NCI-H1694 treated with DMSO at 0.1 percent for 48 hours (cell line): ENCODE measurements at places on chromosomes 2 and 18.

DNA sequence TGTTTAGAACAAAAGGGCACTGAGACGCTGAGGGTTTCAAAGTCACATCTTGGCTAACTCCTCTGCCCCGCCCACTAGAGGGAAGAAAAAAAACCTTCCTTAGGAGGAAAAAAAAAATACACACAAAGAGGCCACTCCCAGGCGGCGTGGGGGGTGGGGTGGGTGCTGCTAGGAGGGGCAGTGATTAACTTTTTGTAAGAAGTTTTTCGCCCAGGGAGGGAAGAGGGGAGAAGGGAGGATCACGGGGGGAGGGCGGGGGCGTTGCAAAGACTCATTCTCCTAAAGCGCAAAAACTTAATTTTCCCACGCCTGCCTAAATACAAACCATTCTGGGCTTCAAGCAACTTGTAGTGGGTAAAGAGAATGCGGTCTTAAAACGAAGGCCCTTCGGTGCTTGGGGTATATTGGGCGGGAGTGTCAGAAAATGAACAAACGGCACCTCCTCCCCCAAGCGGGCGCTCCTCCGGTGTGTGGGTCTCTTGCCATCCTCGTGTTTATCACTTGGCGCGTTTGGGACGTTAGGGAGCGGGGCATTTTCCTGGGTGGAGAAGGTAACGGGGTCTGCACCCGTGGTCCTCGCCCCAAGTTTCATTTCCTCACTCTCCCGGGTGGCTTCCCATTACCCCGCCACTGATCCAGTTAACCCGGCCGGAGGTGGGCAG, 1.7 kb downstream of the CXCR4 start:
- no peak for DNase-seq

DNA sequence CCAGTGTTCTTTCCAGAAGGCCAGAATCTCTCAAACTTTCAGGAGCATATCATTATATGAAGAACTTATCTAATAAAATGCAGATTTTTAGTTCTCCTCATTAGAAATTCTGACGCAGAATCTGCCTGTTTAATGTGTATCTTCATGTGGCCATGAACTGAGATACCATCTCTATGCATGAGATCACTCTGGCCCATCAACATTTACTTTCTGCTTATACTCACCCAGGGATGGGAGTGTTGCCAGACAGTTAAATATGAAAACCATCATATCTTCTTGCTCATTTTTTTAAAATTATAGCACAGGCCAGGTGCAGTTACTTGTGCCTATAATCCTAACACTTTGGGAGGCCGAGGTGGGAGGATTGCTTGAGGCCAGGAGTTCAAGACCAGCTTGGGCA, 60.4 kb downstream of the MAPK4 start:
- DNase-seq = no peak

- no peak for DNase-seq
These were observed 433.7 kb downstream of the MBD2 start for GRCh38 chr18:53790786-53791185.

DNA sequence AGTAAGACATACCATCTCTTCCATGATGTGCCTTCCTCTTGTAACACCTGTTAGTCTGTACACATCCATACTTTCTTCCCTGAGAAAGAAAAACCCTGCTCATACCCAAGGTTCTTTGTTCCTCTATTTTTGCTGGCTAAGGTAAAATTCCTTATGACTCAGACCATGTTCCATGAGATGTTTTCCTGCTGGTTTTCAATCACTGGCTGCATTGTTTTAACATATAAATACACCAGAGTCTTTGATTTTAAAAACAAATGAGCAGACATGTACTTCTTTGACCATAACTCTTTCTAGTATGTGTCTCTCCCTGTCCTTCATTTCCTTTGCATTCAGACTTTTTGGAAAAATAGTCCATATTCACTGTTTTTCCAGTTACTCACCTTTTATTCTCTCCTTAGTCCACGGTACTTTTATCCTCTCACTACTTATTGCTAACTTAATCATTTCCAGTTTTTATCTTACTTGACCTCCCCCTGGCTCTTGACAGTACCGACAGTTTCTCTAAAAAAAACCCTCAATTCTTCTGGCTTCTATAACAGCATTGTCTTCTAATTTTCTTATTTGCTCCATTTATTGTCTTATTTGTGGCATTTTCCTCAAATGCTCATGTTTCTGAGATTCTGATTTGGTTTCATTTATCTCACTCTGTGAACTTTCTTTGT, 4.3 kb downstream of the VAPA start:
- no peak for DNase-seq

- DNase-seq = no peak
These were observed 2.9 kb upstream of the TLX2 start for GRCh38 chr2:74511104-74511989.

- DNase-seq = no peak
These were observed 42.7 kb upstream of the SEMA4C start for GRCh38 chr2:96912346-96913116.

GRCh38 chr18:58590839-58591238, 38.1 kb downstream of the ALPK2 start:
- DNase-seq = no peak

DNA sequence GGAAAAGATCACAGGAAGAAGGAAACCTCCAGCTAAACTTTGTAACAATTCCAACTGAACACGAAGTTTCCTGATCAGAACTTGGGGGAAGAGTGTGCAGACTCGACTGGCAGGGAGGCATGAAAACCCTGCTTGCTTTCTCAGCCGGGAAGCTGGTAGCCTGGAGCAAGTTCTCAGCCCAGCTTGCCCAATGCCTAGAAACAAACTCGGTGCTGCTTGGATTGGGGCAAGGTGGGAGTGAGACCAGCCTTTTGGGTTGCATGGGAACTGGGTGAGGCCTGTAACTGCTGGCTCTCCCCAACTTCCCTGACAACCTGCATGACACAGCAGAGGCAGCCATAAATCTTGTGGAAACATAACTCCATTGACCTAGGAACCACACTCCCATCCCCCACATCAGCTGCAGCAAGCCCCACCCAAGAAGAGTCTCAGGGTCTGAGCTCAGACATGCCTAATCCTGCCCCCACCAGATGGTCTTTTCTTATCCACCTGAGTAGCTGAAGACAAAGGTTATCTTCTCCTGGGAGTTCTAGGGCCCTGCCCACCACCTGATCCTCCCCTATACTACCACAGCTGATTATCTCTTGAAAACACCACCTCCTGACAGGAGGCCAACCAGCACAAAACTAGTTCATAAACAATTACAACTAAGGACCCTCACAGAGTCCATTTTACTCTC, 1859.7 kb upstream of the CELF4 start:
- no peak for DNase-seq

- DNase-seq = no peak
These were observed 83.2 kb downstream of the CD8B2 start for GRCh38 chr2:106570316-106570715.
